H9 (cell line): ENCODE measurements at places on chromosomes 4 and X. TPM values are rescaled to one million over a fixed set of nuclear protein-coding genes. Genes with fewer than 3 reads are reported as not detected.

DNA sequence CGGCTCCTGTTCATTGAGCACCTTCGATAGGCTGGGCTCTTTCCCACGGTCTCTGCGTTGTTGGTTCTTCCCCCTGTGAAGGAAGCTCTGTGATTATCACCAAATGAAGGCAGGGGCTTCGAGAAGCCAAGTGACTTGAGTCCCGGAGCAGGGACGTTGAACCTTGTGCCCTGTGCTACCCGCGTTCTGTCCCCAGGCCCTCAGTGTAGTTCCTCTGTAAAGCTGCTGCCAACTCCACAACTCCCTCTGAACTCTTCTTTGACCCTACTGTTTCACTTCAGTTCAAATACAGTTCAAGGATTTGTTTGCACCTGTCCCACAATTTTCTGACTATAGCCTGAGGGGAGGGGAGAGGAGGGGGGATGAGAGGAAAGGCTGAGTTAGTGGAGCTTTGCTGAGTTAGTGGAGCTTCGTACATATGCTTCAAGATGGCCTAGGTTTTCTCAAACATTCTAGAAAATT, 635 bp upstream of the PHF8 start:
- peak overlapping the region; percentile 92 for H3K4me3 ChIP-seq
- H3K27ac ChIP-seq, result peak overlapping the region; percentile 97
- H3K27me3 ChIP-seq, result no peaks in the 10 kb centered on the region
- H3K36me3 ChIP-seq, result peaks cover 25% of the 10 kb centered on the region
- DNase-seq, result no peak

GRCh38 chr4:26609868-26610267, 26.0 kb downstream of the TBC1D19 start:
- no peaks in the 10 kb centered on the region for H3K36me3 ChIP-seq
- H3K4me3 ChIP-seq, result no peak overlapping the region
- H3K27ac ChIP-seq, result no peak overlapping the region
- H3K4me1 ChIP-seq, result no peaks in the 10 kb centered on the region
- DNase-seq, result no peak

DNA sequence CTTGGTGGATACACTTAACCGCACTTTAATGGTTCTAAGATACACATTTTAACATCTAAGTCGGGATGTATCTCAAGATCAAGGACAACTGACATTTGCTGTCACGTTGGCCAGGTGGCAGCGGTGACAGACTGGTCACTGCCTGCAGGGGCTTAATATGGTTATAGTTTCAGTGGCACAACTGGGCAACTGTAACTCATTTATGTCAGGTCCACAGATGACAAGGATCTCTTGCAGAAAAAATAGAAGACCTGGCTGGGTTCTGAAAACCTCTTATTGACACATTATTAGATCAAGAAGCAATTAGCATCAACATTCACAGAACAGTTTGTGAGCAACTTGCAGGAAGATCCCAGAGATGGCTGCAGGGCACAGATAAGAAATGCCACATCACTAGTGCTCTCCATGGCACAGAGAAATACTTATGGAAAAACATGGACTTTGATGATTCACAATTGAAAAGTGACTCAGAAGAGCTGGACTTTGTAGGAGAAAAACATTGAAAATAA, 99.6 kb upstream of the SORBS2 start:
- peaks cover 5% of the 10 kb centered on the region; the same call in 1 of the 2 replicates for H3K4me1 ChIP-seq
- no peak overlapping the region for H3K4me3 ChIP-seq
- H3K27me3 ChIP-seq, result no peaks in the 10 kb centered on the region
- no peaks in the 10 kb centered on the region for H3K36me3 ChIP-seq
- no peak for DNase-seq
- H3K27ac ChIP-seq, result no peak overlapping the region

GRCh38 chr4:118326585-118326984, 26.2 kb downstream of the PRSS12 start:
- H3K27me3 ChIP-seq, result no peaks in the 10 kb centered on the region
- H3K4me1 ChIP-seq, result no peaks in the 10 kb centered on the region; the same call in 1 of the 2 replicates
- H3K27ac ChIP-seq, result no peak overlapping the region
- H3K36me3 ChIP-seq, result no peaks in the 10 kb centered on the region

GRCh38 chr4:53646795-53647194, 55.5 kb upstream of the LNX1 start:
- H3K4me1 ChIP-seq, result no peaks in the 10 kb centered on the region
- no peak overlapping the region for H3K27ac ChIP-seq
- H3K27me3 ChIP-seq, result no peaks in the 10 kb centered on the region
- DNase-seq, result no peak

- H3K27ac ChIP-seq, result no peak overlapping the region
- no peaks in the 10 kb centered on the region; the same call in 1 of the 3 replicates for H3K36me3 ChIP-seq
- no peak overlapping the region for H3K4me3 ChIP-seq
- H3K4me1 ChIP-seq, result no peaks in the 10 kb centered on the region
- no peaks in the 10 kb centered on the region for H3K27me3 ChIP-seq
Observed at GRCh38 chr4:141905751-141906150, 269.4 kb downstream of the IL15 start.

GRCh38 chr4:109729718-109730618, at the start of gene PLA2G12A:
TSS of gene PLA2G12A (minus strand) at chr4:109730070. CDS start at chr4:109729809, 261 bp downstream.
- H3K36me3 ChIP-seq, result peaks cover 7% of the 10 kb centered on the region
- peak; percentile 92 for DNase-seq
- no peaks in the 10 kb centered on the region for H3K27me3 ChIP-seq

- no peaks in the 10 kb centered on the region for H3K4me1 ChIP-seq
- no peak overlapping the region for H3K4me3 ChIP-seq
- H3K27me3 ChIP-seq, result no peaks in the 10 kb centered on the region
- peak; percentile 41 for DNase-seq
- peaks cover 1% of the 10 kb centered on the region; the same call in 1 of the 3 replicates for H3K36me3 ChIP-seq
Observed at GRCh38 chrX:146581981-146582712, 227.4 kb upstream of the CXorf51B start.

GRCh38 chr4:61182915-61183314, 17.2 kb upstream of the ADGRL3 start:
- no peak overlapping the region for H3K4me3 ChIP-seq
- no peak overlapping the region for H3K27ac ChIP-seq
- H3K36me3 ChIP-seq, result peaks cover 3% of the 10 kb centered on the region; the same call in 2 of the 3 replicates
- H3K27me3 ChIP-seq, result no peaks in the 10 kb centered on the region
- DNase-seq, result no peak

- H3K27ac ChIP-seq, result no peak overlapping the region
- no peaks in the 10 kb centered on the region for H3K27me3 ChIP-seq
- peaks cover 5% of the 10 kb centered on the region; the same call in 1 of the 2 replicates for H3K36me3 ChIP-seq
- H3K4me1 ChIP-seq, result no peaks in the 10 kb centered on the region
- DNase-seq, result no peak
Observed at GRCh38 chrX:134444681-134445080, 15.3 kb upstream of the HPRT1 start.

Gene STK26
- 95.8 and 99.2 TPM in 2 replicates for total RNA-seq
